ENCODE measurements at places on chromosomes 11 and 22.

- no peak for DNase-seq
Measured at GRCh38 chr11:46335890-46336562, 11.2 kb upstream of the DGKZ start.

DNA sequence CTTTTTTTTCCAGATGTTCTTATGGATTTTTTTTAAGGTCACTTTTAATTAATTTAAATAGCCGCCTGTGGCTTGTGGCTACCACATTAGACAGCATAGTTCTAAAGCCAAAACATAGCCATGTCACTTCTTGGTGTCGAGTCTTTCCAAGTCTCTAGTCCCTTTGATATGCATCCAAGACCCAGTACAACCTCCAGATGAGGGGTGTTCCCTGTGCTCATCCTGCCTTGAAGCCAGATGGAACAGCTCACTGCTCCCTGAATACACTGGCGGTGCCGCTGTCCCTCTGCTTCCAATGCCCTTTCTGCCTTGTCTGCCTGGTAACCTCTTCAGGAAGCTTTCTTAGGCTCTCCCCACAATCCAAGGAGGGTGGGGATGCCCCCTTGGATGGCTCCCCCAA is 338.0 kb downstream of the TENM4 start:
- no peak for DNase-seq

DNA sequence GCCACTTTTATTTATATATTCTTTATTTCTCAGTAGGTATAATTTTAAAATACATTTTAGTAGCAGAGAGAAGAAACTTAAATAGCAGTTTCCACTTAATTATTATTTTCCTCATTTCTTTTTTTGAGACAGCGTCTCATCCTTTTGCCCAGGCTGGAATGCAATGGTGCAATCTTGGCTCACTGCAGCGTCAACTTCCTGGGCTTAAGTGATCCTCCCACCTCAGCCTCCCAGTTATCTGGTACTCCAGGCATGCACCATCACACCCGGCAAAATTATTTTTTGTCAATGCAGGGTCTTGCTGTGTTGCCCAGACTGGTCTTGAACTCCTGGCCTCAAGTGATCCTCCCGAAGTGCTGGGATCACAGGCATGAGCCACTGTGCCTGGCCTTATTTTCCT is 38.3 kb downstream of the ATG13 start:
- DNase-seq = no peak

- no peak for DNase-seq
Measured at GRCh38 chr11:112662554-112662953, 298.7 kb upstream of the NCAM1 start.

- peak; percentile 69 for DNase-seq
Measured at GRCh38 chr22:50529897-50530579, at the start of gene TYMP. TYMP (minus strand) TSS chr22:50530012; CDS start chr22:50529709, 303 bp downstream.

DNA sequence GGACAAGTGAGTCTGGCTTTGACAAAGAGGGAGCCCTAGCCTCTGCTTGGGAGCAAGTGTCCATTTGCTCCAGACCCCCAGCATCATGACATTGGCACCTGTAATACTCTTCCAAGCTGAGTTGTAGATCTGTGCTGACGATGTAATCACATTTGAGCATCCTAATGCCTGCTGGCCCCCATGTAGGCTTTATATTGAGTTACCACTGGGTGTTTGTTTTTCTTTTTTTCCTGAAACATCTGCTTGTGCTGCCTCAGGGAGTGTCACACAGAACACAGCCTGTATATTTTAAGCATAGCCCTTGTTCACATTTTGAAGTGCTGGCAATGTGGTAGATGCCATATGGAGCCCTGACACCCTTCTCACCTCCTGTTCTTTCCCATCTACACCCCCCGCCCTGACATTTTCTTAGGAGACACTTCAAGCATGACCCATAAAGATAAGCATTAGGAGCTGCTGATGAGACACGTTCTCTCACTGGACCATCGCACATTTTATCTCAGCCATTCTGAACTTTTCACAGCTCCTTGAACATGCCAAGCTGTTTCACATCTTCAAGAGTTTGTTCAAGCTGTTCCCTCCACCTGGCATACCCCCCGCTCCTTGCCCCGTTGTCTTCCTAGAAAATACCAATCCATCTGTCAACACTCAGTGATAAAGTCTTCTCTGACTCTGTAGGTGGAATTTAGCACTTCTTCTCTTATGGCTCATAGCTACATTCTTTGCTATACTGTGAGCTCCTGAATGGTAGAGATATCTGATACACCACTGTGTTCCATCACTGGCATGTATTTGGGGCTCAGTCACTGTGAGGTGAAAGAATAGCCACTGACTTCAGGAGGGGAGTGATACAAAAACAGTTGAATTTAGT is 128.7 kb downstream of the TRIM44 start:
- DNase-seq = no peak

- no peak for DNase-seq
Measured at GRCh38 chr11:528815-529727, 6.3 kb downstream of the HRAS start.

DNA sequence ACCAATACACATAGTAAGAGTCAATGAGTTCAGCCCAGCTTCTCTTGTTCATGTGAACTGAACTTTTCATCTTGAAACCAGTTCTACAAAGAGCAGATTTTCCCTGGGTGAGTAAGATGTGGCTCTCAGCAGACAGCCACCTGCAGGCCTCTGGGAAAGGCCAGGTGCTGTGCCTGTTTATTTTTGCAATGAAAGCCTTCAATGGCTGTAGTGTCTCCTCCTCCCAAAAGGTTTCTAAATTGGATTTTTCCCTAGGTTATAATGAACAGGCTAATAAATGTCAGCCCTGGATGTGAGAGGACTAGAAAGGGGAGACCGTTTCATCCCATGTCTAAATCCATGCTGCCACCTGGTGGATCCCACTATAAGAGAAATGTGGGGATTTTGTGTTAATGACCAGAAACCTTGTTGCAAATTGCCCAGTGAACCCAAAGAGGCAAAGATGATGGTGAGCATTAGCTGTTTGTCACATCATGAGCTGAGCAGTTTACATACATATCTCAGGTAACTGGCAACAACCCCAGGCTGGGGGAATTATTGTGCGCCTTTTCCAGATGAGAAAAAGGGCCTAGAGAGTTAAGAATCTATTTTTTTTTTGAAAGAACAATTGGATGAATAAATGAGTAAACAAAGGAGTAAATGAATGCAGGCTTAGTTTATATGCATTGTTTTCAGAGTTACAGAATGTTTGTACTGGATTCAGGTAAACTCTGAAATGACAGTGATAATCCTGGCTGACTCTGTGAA is 12.7 kb downstream of the C11orf91 start:
- no peak for DNase-seq

All from stimulated activated CD4-positive, alpha-beta T cell treated with anti-CD3 and anti-CD28 coated beads, Interleukin-2, amount 100 ng/mL, for 48 hours (primary cell).